Bronchial smooth muscle cell (primary cell): ENCODE measurements at places on chromosomes 3 and 15. TPM values are rescaled to one million over a fixed set of nuclear protein-coding genes. Genes with fewer than 3 reads are reported as not detected.

The ITPKA gene
- 5.2 TPM in 2 replicates for total RNA-seq

The STRC gene
- total RNA-seq, result 0.09 and 0.16 TPM in 2 replicates

The EOMES gene
- total RNA-seq, result not detected in 2 replicates

The CACNA1D gene
- 0.32 and 0.34 TPM in 2 replicates for total RNA-seq

The ISL2 gene
- total RNA-seq, result 1.1 and 6.7 TPM in 2 replicates

The RAB6B gene
- total RNA-seq, result 0.16 and 0.52 TPM in 2 replicates

The NCKIPSD gene
- 8.4 and 9.4 TPM in 2 replicates for total RNA-seq

The SMCO1 gene
- not detected in 2 replicates for total RNA-seq

The CACNA2D2 gene
- total RNA-seq, result 0.09 and 0.16 TPM in 2 replicates
